HFFc6 (cell line): ENCODE measurements at places on chromosomes 1 and 21.

DNA sequence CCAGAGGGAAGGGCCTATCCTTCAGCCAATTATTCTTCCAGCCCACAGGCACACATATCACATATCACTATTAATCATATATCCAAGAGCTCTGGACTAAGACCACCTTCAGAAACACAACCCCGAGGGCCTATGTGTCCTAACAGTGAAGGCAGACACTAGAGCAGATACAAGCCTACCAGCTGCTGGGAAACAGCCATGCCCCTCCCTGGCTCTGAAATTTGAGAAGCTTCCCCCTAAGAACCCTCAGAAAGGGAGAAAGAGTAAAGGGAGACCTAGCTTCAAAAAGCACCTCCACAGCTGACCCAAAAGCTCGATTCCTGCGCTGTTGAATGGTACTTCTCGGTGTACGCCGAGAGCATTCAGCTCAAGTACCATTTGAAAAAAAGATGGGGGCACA, 17.4 kb downstream of the CNN3 start:
- DNase-seq: no peak

GRCh38 chr1:109161858-109162606, 48.1 kb downstream of the ELAPOR1 start:
- peak; percentile 94 for DNase-seq

- DNase-seq: peak; percentile 35
These were observed 86.8 kb downstream of the KCNJ6 start for GRCh38 chr21:37829447-37829846.

DNA sequence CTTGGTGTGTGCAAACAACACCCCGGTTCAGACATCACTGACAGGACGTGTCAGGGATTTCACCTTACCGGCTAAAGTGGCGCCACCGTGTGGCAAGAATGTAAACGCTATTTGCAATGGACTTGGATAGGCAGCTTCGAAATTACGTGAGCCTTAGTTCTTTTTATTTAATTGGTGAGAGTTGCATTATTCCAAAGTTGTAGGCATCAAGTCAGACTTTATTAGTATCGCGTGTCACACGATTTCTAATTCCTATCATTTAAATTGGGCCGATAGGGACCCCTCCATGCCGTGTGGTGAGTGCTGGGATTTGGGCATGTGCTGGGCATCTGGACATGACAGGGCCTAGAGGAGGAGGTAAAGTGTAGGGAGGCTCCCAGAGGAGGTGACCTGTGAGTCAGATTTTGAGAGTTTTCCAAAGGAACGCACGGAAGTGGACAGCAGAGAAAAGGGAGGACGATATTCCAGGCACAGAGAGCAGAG, 14.5 kb upstream of the CPT2 start:
- DNase-seq: peak; percentile 34

DNA sequence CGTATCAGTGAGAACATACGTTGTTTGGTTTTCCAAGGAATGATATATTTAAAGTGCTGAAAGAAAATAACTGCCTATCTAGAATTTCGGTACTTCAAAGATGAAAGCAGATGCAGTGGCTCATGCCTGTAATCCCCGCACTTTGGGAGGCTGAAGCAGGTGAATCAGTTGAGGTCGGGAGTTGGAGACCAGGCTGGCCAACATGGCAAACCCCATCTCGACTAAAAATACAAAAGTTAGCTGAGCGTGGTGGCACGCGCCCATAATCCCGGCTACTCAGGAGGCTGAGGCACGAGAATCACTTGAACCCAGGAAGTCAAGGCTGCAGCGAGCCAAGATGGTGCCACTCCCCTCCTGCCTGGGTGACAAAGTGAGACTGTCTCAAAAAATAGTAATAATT, 16.4 kb downstream of the CD244 start:
- DNase-seq: no peak

DNA sequence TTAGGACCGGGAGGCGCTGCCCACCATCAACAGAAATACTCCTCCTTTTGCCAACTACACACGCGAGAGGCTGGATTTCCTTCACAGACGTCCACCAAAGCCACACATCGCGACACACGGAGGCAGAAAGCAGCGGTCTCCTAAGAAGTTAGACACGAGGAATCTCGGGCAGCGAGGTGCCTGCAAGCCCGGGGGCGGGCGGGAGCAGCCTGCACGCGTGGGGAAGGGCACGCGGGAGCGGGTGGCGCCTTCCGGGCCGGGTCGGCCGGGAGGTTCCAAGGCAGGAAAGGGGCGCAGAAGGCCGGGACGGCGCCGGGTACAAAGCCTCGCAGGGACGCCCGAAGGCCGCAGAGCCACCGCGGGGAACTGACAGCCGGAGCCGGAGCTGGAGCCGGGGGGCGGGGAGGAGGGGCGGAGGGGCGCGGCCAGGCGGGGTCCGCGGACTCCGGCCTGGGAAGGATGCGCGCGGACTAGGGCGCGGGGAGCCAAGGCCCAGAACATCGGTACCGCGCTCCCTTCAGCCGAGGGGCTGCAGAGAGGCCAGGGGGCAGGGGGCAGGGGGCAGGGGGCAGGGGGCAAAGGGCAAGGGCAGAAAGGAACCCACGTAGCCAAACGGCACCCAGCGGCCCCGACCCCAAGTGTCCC, 722 bp downstream of the NPHP4 start:
- DNase-seq: peak; percentile 36

- no peak for DNase-seq
These were observed 1.1 kb downstream of the RGS16 start for GRCh38 chr1:182602935-182603645.

GRCh38 chr1:97366984-97367383, 553.9 kb downstream of the DPYD start:
- DNase-seq: no peak

DNA sequence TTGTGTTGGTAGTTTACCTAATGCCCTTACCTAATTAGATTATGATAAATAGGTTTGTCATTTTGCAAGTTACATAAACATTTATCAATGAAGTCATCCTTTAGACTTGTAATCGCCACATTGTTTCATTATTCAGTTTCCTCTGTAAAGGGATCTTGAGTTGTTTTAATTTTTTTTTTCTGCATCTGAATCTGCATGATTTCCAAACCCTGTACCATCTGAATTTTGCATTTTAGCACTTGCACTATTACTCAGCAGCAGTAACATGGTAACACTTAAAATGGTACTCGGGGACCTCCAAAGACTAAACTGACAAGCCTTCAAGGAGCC, 12.4 kb downstream of the TARDBP start:
- DNase-seq: no peak

- peak; percentile 71 for DNase-seq
These were observed 17.5 kb upstream of the VSIG8 start for GRCh38 chr1:159879977-159880376.

GRCh38 chr1:222171005-222171404, 376.9 kb downstream of the HHIPL2 start:
- peak; percentile 54 for DNase-seq

DNA sequence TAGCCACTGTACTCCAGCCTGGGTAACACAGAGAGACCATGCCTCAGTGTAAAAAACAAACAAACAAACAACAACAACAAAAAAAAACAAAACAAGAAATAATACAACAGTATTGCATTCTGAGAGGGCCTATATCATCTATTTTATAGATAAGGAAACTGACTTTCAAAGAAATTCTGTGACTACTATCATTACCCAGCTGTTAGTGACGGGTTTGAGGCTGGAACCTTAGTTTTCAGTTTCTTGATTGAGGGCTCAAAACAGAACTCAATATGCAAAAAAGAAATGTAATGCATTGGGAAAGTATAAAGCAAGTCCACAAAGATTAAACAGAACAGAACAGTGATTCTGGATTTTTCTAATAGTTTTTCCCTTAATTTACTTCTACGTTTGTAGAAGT, 149.4 kb downstream of the NFIA start:
- no peak for DNase-seq

GRCh38 chr1:186841599-186841998, 12.8 kb downstream of the PLA2G4A start:
- DNase-seq: no peak

DNA sequence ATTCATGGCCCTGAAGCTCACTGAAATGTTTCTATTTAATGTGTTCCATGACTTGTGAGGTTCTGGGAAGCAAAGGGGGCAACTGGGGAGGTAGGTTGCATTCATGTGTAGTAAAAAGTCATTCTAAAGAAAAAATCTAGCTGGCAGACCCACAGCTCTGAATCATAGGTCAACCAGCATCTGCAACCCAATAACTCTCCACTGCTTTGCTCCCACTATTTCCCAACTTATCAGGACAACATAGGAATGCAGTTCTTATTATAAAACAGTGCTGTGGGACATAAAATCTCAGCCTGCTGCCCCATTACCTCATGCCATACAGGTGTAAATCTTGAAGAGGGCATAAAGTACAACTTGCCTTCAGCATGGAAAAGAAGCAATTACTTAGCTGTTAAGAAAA, 576.1 kb upstream of the PTBP2 start:
- no peak for DNase-seq

- DNase-seq: no peak
These were observed 32.5 kb downstream of the THRAP3 start for GRCh38 chr1:36256558-36257374.

GRCh38 chr1:29853716-29854330, 617.5 kb downstream of the PTPRU start:
- DNase-seq: no peak

- no peak for DNase-seq
These were observed 17.7 kb upstream of the SNX27 start for GRCh38 chr1:151594143-151594625.

- DNase-seq: no peak
These were observed 131.5 kb upstream of the EDN2 start for GRCh38 chr1:41615981-41616380.

- peak; percentile 77 for DNase-seq
These were observed 7.2 kb upstream of the MPZL1 start for GRCh38 chr1:167714439-167715156.
